Muscle of back (tissue), 13 donors: ENCODE measurements at places on chromosomes 6 and 20. TPM values are rescaled to one million over a fixed set of nuclear protein-coding genes. Genes with fewer than 3 reads are reported as not detected.
A peak's percentile ranks its signal among the peaks of the same experiment; 100 is the strongest.

DNA sequence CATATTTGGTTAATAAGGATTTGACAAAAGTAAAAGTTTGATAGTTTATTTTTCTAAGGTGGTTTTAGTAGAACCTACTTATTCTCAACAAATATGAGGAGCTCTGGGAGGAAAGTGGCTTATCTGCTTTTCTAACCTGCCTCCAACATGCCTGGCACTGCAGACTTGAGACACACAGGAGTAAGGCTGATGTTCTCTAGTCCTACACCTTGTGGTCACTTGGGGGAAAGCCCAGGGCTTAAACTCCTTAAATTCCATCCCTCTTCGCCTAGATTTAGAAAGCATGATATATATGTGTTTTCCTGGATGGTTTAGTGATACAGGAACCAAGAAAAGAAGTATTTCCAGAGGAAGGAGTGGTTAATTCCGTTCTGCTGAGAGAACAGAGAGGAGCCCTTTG is 39.9 kb upstream of the SAMD5 start:
- DNase-seq = no peak

DNA sequence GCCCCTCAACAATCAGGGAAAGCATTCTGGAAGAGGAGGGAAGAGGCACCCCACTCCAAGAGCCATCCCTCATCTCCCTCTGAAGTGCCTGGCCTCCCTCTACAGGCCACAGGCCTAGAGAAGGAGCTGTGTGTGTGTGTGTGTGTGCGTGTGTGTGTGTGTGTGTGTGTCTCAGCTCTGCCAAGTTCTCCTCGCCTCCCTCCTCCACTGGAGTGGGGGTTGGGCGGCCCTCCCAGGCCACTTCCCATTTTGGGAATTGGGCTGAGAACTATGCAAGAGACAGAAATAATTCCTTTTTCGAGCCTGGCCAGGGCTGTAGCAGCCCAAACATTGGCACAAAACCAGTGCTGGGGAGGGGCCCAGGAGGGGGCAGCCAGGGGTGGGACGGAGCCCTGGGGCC is 35.7 kb downstream of the KCNB1 start:
- DNase-seq = peak; percentile 82

DNA sequence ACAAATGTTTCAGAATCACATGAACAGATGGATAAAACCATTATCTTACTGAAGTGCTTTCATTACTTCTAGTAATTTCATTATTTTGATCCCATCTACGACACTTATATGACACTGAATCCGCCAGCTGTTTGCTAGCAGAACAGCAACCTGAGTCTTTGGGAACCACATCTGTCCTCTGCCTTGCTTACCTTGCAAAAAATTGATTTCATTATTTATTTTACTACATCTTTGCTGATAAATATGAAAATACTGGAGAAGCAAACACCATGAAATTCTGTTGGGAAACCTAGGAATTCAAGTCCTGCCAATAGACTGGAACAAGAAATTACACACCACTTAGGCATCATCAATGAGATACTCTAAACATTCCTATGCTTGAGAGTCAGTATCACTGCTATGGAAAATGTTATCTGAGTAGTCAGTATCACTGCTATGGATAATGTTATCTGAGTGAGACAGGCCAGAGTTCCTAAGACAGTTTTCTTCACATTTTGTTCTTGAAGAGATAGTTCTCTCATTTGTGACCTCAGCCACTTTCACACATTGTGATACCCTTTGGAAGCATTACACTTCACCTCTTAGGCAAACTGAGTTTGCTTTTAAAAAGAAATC is 91.9 kb downstream of the PDE10A start:
- DNase-seq = no peak

- DNase-seq = no peak
Measured at GRCh38 chr6:16204653-16205376, 33.6 kb upstream of the GMPR start.

DNA sequence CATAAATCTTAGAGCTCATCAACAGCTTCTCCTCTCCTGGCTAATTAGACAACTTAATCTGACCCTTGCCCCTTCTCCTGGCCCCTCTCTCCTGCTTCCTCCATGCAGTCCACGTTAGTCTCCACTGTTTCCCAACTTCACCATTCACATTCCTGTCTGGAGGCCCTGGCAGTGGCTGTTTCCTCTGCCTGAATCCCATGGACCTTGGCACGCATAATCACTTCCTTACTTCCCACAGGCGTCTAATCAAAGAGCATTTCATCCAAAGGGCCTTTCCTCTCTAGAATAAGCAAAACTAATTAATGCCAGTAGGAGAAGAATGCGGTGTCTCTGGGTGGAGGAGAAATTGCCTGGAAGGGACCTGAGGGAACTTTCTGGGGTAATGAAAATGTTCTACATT is 16.4 kb upstream of the XRN2 start:
- DNase-seq = no peak

DNA sequence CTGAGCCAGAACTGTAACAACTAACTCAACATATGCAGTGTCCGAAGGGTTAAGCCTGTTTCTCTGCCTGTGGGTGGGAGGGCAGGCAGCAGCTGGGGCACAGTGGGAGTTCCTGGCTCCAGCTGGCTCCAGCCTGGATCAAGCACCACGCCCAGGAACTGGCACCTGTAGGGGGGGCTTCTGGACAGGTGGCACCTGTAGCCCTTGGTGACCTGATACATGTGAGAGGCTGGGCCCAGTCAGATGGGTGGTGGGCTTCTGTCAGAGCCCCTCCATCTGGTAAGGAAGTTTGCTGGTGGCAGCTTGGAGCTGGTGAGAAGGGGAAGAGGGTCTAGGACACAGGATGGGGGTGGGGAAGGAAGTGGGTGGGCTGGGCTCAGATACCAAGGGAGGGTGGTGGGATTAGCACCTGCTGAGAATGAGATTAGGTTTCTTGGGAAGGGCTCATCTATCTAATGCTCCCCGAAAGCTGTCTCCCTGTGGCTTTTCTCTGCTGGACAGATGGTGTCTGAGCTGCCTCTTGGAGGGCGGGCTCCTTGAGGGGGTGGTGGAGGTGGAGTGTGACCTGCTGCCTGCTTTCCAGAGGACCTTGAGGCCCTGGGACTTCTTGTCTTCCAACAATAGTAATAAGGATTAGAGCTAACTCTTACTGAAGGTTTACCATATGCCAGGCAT is 28.5 kb downstream of the BCL2L1 start:
- peak; percentile 52 for DNase-seq

DNA sequence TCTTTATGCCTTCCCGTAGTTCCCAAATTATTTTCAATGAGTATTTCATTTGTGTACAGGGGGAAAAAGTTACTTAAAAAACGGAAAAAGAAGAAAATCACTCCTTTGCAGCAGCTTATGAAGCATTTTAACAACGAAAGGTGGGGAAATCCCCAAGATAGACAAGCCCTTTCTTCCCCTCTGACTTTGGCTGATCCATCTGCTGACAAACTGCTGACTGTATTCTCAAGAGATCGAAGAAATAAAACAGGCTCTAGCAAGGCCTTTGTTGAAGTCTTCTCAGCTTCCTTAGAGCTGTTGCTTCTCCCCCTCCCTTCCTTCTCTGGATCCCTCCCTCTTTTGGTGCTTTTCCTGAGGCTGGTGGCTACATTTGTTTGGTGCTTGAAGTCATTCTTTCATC is 325.2 kb downstream of the NRN1 start:
- no peak for DNase-seq

The TP53TG5 gene
- 1.2 TPM for polyA plus RNA-seq

The HIVEP2 gene
- 20.1 TPM for polyA plus RNA-seq

The C6orf132 gene
- 0.28 TPM for polyA plus RNA-seq

The TMEM217 gene
- 0.37 TPM for polyA plus RNA-seq

The GMEB2 gene
- 5.8 TPM for polyA plus RNA-seq
